ENCODE measurements at places on chromosomes 2 and 18.
A peak's percentile ranks its signal among the peaks of the same experiment; 100 is the strongest.

- no peak for DNase-seq
Measured at GRCh38 chr2:128495996-128496547, 177.4 kb upstream of the HS6ST1 start.

- no peak for DNase-seq
Measured at GRCh38 chr18:43649649-43650357, 372.5 kb upstream of the SYT4 start.

DNA sequence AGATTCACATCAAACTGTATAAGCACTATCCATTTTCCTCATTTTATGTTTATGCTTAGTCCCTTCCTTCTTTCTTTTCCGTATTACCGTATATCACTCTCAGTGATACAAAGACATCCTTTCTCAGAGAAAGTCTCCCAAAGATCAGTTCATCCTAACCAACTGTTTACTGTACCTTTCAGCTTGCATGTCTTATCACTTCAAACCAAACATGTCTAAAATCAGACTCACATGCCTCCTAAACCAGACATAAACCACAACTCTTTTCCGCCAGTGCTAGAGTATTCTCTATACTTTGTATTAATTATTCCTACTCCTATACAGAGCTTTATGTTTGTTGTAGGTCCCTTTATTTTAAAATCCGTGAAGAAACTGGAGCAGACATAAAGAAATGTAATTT lies 41.5 kb downstream of the KCMF1 start:
- no peak for DNase-seq

GRCh38 chr2:916935-917334 lies 33.7 kb upstream of the SNTG2 start:
- DNase-seq: no peak

GRCh38 chr2:201176081-201176481 lies 6.9 kb upstream of the CASP10 start:
- no peak for DNase-seq

- DNase-seq: no peak
Measured at GRCh38 chr2:122233372-122233771, 477.9 kb downstream of the TSN start.

GRCh38 chr2:228599781-228600180 lies 418.3 kb upstream of the SPHKAP start:
- DNase-seq: no peak

- no peak for DNase-seq
Measured at GRCh38 chr2:170493426-170494097, 221.6 kb upstream of the SP5 start.

DNA sequence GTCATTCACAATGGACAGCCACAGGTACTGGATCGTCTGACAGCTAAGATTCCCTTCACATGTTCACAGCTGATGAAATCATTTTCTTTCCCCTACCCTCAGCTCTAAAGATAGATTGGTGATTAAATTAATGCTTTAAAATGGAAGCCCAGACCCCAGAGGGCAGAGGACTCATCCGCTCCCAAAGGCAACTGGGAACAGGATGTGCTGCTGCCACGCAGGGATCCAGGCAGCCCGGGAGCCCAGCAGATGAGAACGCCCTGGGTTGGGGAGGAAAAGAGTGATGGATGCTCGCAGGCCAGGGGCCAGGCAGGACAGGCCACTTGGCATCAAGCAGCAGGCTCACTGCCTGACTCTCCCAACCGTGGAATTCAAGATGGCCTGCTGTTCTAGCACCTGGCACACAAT lies 41.3 kb downstream of the HDHD2 start:
- DNase-seq: no peak

GRCh38 chr2:111660811-111661210 lies 223.2 kb downstream of the ANAPC1 start:
- DNase-seq: no peak

DNA sequence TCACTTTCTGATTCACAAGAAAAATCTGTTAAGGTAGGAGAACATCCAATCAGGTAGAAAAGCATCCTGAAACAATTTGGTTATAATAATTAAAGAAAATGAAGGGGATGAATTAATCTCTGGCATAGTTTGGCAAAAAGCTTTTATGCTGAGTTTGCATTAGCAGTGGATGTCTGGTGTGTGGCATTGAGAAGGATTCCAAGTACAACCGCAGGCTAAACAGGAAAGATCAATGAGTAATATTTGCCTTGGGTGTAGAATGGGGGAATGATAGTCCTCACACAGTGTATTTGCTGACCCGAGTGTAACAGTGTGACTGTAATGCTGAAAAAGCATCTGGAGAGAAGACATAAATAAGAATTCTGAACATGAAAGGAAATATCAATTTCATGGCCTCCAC lies 68.3 kb upstream of the SESTD1 start:
- no peak for DNase-seq

- no peak for DNase-seq
Measured at GRCh38 chr2:39451954-39452353, 14.9 kb upstream of the MAP4K3 start.

DNA sequence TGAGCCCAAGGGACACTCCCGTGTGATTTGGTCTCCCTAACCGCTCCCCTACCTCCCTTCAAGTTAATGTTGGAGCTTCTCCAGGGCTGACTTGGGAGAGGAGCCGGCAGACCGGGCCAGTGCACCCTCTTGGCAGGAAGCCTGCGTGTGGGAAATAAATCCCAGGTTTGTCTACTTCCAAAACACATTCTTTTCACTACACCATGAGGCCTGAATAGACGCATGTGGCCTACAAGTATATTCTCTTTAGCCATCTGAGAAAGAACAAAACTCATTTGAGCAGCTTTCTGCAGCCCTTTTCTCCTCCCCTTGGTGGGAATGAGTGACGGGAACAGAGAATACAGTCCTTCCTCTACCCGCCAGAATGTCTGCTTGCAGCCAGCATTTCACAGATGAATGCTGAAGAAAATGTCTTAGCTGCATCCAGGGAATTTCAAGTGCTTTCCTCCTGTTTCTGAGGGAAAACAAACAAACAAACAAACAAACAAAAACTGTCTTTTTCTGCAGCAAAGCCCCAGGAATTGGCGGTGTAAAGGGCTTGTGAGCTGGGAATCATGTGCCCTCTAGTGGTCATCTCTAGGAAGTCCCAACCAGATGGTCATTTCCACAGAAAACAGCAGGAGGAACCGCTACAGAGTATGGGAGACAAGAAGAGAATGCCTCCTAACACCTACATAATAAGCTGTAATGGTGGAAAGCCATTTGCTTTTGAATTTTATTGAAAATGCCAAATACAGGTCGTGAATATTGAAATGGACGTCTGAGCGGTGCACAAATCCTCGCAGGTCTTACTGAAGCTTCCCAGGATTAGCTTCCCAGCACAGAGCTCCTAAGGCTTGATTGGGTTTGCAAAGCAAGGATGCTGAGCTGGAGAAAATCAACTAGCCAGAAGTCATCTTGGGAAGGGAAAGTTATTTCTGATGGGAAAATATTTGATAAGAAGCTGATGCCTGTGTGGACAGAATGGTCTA lies 41.2 kb upstream of the DAPL1 start:
- DNase-seq: no peak

GRCh38 chr2:106537047-106537446 lies 49.9 kb downstream of the CD8B2 start:
- DNase-seq: peak; percentile 13

DNA sequence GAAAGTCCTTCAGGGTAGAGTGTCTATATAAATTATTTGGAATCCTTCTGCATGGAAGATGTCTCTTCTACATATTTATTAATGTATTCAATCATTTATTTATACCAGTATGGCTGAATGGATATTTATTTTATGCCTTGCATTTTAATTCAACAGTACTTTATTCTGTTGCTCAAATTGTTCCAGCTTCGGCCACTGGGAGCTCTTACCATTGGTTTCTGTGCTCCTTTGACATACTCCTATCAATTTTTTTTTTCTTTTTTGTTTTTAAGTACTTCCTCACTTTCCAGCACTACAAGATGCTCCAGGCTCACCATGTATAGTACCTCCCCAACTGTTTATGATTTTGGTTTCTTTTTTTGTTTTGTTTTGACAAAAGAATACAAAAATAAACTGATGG lies 39.4 kb upstream of the WIPF1 start:
- no peak for DNase-seq

DNA sequence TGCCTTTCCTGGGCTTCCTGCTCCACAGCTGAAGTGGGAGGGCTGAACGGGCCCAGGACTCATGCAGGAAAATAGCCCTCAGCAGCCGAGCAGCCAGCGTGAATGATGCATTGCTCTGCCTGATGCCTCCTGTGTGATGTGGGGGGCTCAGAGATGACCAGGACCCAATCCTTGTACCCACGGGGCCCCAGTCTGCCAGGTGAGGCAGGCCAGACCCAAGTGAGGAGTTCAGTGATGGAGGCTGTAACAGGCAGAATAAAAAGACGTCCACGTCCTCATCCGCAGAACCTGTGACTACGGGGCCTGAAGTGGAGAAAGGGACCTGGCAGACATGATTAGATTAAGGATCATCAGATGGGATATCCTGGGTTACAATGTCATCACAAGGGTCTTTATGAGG lies 194.9 kb upstream of the HDAC4 start:
- DNase-seq: no peak

DNA sequence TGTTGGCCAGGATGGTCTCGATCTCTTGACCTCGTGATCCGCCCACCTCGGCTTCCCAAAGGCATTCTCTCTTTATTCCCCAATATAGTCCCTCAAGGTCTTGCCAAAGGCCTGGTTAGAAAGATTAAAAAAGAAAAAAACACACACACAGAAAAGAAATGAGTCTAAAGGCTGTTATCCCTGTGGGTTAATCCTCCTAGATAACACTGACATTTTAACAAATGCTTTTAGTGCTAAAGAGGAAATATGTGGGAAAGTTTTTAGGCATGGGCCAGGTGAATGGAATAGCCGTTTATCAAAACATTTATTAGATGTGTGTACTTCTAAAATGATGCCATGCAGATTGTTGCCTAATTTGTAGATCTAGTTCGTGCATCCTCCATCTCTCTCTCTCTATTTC lies 261.6 kb upstream of the FN1 start:
- DNase-seq: no peak

DNA sequence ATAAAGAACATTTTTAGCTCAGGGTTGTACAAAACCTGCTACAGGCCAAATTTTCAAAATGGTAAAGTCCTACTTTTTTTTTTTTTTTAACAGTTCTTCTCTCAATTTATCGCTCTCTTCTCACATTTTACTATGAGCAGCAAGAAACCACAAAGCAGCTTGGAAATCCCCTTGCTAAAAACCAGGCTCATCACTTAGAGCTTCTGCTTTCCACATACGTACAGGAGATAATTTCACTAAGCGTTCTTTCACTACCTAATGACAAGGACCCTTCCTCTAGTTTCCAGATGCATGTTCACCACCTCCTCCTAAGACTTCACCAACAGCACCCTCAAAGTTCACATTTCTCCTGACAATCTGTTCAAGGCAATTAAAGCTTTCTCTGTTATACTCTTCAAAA lies 294.9 kb upstream of the CYRIA start:
- peak; percentile 6 for DNase-seq

DNA sequence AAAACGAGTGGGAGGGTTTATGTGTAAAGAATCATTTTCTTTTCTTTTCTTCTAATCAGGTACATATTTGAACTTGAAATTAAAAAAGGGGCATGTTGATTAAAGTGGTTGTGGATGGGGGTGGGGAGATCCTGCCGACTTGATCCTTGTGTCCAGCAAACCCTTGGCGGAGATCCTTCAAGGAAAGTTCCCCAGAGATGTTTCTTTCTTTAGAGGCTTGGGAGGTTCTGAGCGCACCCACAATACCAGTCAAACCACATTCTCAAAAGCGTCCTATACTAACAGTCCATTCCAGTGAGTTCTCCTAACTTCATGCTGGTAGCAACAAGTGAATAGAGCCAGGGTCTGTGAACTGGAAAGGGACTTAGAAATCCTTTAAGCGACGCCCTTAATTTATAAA lies 49.2 kb downstream of the MYCN start:
- no peak for DNase-seq

- no peak for DNase-seq
Measured at GRCh38 chr2:64400105-64400728, 53.7 kb upstream of the LGALSL start.

DNA sequence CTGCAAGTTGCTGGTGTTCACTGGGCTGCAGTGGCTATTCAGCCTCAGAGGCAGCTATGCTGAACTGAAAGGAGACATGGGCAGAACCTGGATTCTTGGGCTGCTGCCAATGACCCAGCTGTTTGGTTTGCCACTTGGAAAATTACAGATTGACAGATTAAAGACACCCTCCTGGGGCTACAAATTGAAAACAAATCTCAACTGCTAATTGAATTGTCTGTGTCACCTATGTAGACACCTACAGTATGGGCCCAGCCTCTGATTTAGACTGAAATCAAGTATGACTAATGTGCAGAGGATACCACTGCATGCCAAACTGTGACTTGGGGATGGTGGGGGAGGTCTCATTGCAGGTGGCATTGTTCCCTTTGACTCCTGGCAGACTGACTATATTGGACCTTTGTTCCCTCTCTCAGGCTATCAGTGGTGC lies 42.8 kb downstream of the ITSN2 start:
- no peak for DNase-seq

- DNase-seq: no peak
Measured at GRCh38 chr2:211408483-211408891, 852.1 kb downstream of the CPS1 start.

GRCh38 chr2:217976301-217976700 lies 26.5 kb downstream of the TNS1 start:
- DNase-seq: no peak

GRCh38 chr2:239046822-239047221 lies 198.9 kb downstream of the TWIST2 start:
- no peak for DNase-seq

- no peak for DNase-seq
Measured at GRCh38 chr2:240107477-240107796, 28.7 kb downstream of the COPS9 start.

GRCh38 chr18:33495278-33495677 lies 54.8 kb upstream of the CCDC178 start:
- no peak for DNase-seq

- no peak for DNase-seq
Measured at GRCh38 chr2:18913512-18913911, 324.1 kb upstream of the NT5C1B start.

DNA sequence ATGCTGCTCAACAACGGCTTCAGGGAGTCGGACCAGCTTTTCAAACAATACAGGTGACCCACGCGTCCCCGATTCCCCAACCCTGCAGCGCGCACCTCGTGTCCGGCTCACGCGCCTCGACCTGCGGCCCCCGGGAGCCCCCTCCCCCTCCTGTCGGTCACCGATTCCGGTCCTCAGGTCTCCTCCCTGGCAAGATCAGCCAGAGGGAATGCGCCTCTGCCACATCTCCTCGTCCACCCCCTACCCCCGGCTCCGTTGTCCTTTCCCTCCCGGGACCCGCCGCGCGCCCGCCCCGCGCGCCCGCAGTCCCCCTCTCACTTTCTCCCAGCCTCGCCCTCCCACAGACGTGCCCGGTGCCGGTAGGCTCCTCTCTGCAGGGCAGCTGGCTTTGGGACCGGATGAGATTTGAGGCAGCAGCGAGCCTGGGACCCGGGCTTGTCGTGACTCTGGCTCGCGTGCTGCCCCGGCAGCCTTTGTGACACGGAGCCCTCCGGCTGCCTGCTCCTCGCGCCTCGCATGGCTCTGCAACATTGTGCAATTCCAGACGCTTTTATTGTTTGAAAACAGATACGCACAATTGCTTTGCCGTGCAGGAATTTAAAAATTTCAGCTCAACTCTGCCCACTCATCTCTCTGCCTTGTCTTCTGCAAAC lies 558 bp downstream of the TTC39C start:
- peak; percentile 63 for DNase-seq
